ENCODE measurements at places on chromosomes 12 and 14.

GRCh38 chr12:1611803-1612572, 17.0 kb upstream of the WNT5B start:
- no peak for DNase-seq

DNA sequence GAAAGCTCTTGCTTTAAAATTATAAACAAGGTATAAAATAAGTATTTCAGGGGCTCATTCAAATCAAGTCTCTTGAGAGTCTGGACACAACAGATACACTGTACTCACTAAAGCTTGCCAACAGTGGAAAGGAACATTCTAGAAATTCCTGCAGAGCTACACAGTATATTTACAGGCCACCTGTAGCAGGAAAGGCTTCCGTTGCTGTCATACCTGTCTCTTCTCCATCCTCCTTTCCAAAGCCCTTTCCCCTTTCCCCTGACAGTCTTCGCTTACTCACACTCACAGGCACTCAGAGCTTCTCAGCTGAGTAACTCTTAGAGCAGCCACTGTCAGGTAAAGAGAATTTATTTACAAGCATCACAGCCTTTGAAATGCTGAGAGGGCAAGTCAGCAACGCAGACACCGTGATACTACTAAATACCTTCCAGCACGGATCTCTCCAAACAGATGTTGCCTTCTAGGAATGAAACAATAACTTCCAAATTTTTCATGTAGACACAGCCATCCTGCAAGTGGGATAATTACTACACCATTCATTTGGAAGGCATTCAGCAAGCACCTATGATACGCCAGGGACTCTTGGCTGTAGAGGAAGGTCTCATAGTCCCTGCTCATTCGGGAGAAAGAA, 167.9 kb downstream of the FOXN3 start:
- DNase-seq, result no peak

DNA sequence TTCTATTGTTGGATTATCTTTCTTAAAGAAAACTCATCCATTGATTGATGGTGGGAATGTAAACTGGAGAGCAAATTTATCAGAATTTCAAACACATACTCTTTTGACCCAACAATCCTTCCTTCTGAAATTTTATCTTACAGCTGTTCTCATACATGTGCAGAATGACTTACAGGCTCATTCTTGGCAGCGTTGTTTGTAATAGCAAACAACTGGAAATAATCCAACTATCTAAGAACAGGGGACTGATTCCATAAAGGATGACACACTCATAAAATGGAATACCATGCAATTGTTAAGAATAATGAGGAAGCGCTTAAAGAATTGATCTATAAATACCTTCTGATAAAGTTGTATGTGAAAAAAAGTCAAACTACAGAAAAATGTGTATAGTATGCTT, 24.0 kb downstream of the RHOJ start:
- DNase-seq, result no peak

DNA sequence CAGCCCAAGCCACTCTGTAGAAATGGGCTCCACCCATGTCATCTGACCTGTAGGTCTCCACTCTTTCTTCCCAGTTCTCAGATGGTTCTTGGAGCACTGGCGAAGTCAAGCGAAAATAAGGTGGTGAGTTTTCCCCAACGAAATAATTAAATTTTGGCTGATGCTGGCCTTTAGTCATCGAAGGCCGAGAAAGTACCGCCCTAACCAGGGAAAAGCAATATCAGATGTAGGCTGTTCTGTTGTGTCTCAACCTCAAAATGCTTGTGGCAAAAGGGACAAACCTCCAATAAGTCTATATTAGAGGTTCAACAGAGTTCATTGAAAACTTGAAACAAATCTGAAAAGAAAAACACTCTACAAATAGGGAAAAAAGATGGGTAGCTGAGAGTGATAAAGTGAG, 48.6 kb upstream of the BCAT1 start:
- DNase-seq, result no peak

DNA sequence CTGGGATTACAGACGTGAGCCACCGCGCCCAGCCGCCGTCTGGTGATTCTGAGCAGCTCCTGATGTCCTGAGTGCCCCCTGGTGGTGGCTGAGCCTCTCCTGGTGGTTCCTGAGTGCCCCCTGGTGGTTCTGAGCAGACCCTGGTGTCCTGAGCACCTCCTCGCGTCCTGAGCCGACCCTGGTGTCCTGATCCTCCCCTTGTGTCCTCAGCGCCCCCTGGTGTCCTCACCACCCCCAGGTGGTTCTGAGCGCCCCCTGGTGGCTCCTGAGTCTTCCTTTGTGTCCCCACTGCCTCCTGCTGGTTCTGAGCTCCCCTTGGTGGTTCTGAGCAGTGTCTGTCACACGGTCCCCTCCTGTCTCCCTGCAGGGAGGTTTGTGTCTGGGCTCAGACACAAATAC, 1304.9 kb downstream of the TMEM121 start:
- DNase-seq, result no peak
